Stimulated activated CD8-positive, alpha-beta memory T cell treated with anti-CD3 and anti-CD28 coated beads, Interleukin-4, amount 100 ng/mL, for 1 hour (primary cell): ENCODE measurements at places on chromosomes 4 and X.
A peak's percentile ranks its signal among the peaks of the same experiment; 100 is the strongest.

GRCh38 chrX:41919870-41920269, 3.5 kb downstream of the CASK start:
- no peak for DNase-seq

- DNase-seq = no peak
Observed at GRCh38 chr4:2304321-2304876, 42.5 kb upstream of the MXD4 start.

DNA sequence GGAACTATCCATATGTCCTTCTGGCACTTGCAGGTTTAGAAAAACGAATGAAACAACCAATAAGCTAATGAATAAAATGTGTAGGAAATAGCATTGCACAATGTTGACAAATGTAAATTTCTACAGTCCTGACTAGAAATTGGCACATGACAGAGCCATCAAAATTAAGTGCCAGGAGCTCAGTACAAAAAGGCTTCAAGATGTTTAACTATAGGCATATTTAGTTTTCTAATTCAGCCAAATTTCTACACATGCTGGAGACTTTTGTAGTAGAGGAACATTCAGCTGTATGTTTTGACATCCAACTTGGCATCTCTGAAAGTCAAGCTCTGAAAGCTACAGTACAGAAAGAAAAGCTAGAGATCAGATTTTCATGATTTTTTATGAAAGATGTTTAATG, 1999.4 kb upstream of the AGA start:
- DNase-seq = no peak

- DNase-seq = peak; percentile 15
Observed at GRCh38 chrX:103687696-103688201, 1.2 kb upstream of the MORF4L2 start.

DNA sequence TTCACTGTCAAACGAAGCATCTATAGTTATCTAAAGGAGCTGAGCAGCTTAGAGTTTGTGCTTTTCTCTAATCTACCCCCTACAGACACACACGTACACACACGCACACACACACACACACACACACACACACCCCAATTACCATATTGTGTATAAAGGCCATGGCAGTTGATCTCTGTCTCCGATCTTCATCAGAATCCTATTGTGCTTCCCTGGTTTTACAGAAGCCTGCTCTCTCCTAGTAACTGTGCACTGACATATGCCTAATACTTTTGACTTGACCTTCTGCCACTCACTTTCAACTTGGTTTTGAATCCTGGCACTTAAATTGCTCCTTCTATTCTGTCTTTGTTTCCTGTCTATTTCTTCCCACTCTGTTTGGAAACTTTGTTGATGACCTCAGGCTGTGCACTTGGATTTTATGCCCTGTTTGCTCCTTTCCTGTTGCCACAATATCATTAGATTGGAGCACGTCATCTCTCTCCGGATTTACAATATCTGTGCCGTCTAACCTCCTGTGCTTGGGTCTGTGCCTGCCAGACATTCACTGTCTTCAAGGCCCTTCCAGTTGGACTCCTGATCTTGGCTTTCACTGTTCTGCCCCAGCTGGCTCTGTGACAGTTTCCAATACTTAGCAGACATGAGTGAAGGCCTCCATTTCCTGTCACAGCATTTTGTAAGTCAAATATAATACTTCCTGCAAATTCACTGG, 928.1 kb downstream of the FAT4 start:
- DNase-seq = no peak

DNA sequence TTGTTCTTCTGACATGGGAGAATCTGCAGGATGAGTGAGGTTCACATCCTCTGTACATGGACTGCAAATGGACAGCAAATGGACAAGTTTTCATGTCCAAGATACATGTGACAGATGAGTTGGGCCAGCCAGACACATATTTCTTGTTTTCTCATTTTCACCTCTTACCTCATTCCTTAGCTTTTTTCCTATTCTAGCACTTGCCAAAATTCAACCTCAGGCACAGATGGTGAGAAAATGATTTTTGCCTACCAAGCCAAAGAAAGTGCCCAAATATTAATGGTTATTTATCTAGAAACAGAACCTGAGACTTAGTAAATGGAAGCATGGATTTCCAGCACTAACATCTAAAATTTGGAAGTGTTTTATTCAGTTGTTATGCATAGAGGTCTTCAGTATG, 402.2 kb downstream of the AFF2 start:
- DNase-seq = no peak

GRCh38 chr4:151786158-151786495, 25.3 kb upstream of the GATB start:
- no peak for DNase-seq

- DNase-seq = no peak
Observed at GRCh38 chr4:181301735-181302710, 941.2 kb upstream of the TENM3 start.

- no peak for DNase-seq
Observed at GRCh38 chrX:50093625-50094024, 107.2 kb downstream of the AKAP4 start.

GRCh38 chr4:39118034-39118658, 56.1 kb downstream of the KLHL5 start:
- DNase-seq = no peak

DNA sequence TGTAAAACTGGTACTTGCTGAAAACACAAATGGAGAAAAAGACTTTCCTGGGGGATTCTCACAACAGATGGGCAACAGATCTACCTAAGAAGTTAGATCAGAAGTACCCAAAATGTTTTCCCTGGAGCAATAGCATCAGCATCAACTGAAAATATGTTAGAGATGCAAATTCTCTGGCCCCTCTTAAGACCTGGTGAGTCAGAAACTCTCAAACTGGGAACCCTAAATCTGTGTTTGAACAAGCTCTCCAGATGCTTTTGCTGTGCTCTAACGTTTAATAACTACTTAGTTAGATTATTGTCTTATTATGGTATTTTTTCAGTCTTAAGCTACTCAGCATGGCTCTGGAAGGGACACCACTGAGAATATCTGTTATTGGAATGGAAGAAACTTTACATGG, 55.2 kb upstream of the TRPC3 start:
- no peak for DNase-seq

- no peak for DNase-seq
Observed at GRCh38 chrX:95536661-95537060, 1148.0 kb upstream of the DIAPH2 start.

DNA sequence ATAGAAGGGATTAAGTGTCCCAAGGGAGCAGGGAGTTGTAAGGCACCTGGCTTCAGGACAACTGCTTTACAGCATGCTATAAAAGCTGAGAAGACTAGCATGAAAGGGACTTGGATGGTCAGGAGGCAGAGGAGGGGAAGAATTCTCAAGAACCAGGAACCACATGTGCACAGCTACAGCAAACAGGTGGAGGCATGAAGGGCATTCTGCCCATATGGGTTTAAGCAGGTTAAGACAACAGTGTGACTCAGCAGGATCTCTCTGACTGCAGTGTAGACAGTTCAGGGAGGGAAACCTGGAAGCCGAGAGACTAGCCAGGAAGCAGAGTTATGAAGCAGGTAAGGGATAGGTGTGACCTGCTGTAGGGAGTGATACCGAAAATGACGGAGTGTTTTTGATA, 117.0 kb downstream of the DHRSX start:
- no peak for DNase-seq

GRCh38 chr4:53479736-53480525, 102.5 kb downstream of the FIP1L1 start:
- no peak for DNase-seq

DNA sequence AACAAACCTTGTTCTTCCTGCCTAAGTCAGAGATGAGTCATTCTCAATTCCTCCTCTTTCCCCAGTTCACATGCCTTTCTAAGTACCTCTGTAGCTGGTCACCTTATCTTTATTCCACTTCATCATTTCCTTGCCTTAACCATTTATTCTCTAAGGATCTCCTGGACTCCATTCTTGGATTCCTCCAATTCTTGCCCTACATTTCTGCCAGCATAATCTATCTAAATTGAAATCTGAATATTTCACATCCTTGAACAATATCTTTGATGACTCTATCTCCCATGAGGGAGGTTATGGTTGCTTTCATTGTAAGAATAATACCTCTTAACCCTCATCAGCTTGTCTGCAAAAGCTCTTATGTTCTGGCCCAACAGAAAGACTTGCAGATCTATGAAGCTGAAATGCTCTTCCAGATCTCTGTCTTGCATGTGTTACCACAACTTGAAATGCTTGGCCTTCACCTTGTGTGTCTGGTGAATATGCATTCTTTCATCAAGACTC, 28.6 kb upstream of the PDE5A start:
- DNase-seq = no peak

- DNase-seq = no peak
Observed at GRCh38 chr4:121980643-121981042, 28.8 kb upstream of the TRPC3 start.

DNA sequence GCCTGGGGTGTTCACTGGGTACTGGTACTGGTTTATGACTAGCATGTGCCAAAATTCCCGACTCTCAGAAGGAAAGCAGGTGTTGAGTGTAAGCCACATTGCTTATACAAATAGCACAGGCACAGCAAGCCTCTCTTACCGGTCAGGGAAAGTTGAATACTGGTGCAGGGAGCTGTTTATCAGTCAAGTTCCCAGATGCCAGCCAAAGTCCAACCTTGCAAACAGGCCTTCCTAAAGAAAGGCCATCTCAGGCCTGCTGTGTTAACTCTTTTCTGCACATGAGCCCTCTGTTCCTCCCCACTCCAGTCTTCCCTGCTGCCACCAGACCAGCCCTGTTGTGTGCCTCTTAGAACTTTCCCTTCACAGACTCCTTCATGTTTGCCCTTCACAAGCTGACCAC, 34.2 kb downstream of the PKD2 start:
- no peak for DNase-seq

GRCh38 chrX:10893976-10894375, 217.2 kb upstream of the HCCS start:
- DNase-seq = no peak

GRCh38 chr4:135744928-135745327, 1543.3 kb upstream of the PABPC4L start:
- no peak for DNase-seq

DNA sequence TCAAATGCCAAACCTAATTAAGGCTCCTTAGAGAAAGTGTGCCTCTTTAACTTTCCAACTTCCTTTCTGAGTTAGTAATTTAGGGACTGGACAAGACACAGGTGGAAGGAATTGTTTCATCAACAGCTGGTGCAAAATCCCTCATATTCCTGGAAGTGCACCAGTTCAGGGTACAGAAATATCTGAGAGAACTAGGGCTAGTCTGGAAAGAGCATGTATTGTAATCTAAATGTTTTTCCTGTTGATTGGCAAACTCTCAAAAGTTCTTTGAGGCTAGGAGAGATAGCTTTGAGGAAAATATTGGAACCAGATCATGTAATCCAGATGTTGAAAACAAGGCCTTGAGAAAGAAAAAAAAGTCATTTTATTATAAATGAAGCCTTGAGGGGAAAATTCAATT, 98.1 kb upstream of the C1GALT1C1 start:
- DNase-seq = no peak

DNA sequence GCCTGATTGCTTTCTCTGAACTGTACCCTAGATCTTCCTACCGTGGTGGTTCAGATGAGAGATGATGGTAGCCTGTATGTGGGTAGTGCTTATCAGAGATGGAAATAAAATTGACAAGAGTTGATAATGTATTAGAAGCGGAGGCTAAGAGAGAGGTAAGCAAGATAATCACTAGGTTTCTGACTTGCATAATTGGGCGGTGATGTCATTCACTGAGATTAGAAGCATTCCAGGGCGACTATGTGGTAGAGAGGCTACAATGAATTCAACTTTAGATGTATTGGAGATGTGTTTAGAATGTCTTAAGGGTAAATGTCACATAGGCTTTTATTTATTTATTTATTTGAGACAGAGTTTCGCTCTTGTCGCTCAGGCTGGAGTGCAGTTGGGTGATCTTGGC, 415 bp upstream of the TENM3 start:
- DNase-seq = no peak

DNA sequence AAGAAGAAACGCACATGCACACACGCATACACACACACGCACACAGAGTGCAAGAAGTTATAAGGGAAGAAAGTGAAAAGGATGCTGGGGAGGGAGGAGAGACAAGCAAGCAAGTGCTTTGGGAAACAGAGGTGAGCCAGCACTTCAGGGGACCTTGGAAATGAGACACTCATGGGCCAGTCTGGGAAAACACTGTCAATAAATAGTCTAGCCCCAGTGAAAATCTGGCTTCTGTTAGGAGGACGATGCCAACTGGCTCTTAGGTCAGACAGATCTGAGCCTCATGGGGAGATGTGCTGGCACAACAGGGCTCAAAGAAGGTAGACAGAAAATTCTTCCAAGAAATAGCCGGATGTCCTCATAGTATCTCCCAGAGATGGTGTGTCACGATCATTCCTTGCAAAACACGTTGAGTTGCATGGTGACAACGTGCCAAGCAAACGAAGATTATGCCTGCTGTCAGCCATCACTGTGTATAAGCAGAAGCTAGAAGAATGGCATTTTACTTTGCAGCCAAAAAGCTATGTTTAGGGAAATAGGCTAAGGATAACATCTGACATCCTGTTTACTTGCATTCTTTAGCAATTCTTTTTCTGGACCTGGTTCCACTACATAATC, 557 bp upstream of the ARHGEF6 start:
- no peak for DNase-seq
